ENCODE measurements at places on chromosomes 1 and 21.

GRCh38 chr21:28904961-28905435, 87.7 kb downstream of the LTN1 start:
- no peak for DNase-seq

GRCh38 chr1:17892225-17892624, 137.1 kb downstream of the ACTL8 start:
- peak; percentile 30 for DNase-seq

GRCh38 chr1:90488451-90488850, 228.7 kb downstream of the BARHL2 start:
- DNase-seq: no peak

GRCh38 chr1:151714820-151715725, 1.5 kb downstream of the CELF3 start:
- DNase-seq: no peak

DNA sequence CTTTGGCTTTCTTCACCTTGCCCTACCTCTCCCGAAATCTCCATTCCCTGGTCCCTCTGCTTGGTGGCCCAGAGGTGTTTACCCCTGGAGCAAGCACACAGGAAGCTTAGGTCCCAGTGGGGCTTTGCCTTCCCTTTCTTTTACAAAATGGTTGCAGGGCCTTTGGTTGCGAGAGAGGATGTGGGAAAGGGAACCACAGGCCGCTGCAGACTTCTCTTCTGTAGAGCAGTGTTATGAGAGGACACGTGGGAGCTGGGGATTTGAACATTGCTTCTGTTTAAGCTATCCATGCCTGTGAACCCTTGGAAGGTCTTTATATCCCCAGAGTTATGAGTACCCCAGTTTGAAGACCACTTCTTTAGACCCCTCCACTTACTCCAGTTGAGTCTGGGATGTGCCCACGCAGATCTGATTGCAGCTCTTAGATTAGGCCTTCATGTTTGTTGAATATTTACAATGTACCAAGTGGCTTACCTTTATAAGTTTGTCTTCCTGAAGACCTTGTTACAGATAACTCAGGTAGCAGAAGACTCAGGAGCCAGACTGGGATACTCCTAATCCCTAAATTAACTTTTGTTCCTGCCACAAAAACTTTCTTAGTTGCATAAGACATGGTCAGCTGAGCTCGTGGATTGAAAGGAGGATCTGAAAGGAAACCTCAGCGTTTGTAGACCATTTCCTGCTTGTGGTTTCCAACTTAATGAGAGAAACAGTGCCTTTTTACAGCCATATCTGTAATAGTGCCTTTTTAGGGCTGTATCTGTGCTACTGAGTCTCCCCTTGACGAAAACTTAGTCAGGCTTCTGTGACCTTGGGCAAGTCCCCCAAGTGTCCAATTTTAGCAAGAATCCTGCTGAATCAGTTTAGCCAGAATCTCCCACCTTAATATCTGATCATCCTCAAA, 21.9 kb upstream of the IVNS1ABP start:
- DNase-seq: no peak

- DNase-seq: peak; percentile 57
These were observed 1.2 kb upstream of the LUZP1 start for GRCh38 chr1:23169727-23170335.

DNA sequence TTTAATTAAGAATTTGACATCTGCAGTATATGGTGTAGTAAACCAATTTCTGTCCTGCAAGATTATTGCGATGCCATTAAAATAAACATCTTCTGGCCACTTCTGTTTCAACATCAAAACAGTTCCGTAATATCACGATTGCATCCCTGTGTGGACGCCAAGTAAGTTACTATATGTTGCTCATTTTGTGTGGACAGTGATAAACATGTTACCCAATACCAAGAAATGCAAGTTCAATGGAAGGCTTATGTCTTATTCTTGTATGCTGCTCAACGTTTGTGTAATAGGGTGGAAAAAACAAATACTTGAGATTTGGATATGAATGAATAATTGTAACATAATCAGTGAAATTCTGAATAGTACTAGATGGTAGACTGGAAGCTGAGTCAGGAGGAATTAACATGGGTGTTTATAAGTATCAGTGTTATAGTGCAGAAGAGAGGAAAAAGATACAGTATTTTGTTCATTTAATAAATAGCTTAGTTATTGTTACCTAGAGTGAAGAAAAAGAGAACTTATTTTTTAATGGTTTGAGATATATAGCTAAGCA, 15.2 kb downstream of the TTC3 start:
- no peak for DNase-seq

DNA sequence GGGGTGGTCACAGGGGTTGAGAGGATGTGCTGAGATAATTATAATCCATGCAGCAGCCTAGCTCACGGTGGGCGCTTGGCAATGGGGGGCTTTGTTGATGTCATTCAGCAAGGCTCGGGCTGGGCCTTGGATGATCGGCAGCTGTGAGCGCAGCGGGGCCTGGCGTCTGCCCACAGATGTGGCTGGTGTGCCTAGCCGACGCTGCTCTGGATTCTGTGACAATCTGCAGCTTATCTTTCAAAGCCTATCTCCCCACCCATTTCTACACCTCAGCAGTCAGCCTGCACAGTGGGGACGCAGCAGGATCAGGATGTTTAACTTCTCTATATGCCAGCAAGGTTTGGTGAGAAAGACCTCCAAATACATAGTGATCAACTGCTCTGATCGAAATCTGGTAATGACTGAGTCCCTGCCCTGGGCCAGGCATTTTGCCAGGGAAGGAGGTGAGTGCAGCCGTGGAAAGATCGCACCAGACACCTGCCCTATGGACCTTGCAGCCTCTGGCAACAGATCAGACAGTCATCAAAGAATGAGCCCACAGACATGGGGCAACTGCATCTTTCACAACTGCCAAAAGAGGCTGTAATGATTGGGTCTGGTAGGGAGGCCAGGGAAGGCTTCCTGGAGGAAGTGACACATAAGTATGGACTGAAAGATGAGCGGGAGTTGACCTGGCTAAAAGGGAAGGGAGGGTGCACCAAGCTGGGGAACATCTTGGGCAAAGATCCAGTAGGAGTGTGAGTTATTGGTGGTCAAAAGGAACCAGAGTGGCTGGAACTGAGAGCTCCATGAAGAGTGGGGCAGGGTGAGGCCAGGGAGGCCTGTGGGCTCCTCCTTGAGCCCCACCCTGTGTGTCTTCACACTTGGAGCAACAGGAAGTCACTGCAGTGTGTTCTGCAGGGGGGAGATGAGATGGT, 35.3 kb downstream of the EPHB2 start:
- DNase-seq: peak; percentile 67

DNA sequence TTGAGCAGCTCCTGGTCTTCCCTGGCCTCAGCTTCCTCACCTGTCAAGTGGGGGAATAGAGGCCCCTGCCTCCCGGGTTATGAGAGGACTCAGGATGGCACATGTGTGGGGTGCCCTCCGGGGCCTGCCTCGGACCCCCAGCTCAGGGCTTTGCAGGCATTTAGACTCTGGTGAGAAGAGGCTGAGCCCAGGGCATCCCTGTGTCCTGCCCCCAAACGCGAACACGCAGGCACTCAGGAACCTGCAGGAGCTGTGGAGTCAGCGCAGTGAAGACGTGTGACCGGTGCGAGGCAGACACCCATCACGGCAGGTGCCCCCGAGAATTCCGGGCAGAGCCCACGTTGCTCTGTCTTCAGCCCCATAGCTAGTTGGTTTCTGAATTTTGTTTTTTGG, 5.5 kb upstream of the PEX10 start:
- no peak for DNase-seq

DNA sequence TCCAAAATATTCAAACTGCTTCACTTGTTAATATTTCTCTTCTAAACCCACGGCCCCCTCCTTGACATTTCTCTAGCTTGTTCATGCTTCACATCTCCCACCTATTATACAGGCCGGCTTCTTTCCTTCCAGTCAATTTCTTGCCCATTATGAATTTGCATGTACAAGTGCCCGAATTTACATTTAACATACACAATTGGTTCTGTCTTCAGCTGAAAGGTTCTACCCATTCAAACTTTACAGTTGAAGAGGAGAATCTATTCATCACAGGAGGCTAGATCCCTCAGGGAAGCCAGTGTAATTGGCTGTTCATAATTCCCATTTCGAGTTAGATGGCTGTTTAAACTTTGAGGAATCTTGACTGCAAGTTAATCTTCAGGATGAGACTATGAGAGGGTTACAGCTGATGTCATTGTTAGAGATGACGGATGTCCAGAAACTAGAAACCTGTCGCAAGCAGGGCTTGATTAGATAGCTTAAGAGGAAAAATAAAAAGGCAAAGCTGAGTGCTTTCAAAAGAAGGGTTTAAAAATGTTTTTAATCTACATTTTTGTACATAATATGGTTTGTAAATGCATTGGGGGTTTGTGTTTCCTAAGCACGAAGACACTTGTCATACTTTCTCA, 157.0 kb downstream of the ADSS2 start:
- DNase-seq: no peak

GRCh38 chr1:39892601-39893595, 8.8 kb downstream of the MYCL start:
- DNase-seq: peak; percentile 79

GRCh38 chr1:196387766-196388165, 220.5 kb downstream of the KCNT2 start:
- DNase-seq: no peak

DNA sequence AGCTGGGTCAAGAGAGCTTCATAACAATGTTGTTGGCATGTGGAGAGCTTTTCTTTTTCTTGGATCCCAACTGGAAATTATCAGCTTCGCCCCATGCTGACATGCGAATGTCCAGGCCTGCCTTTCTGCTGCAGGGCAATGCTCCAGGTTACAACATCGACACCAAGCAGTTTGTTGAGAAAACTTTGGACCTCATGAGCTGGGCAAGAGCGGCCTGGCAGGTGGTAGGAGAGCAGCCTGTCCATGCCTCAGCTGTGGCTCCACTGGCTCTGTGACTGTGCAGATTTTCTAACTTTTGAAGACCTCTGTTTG, 41.4 kb downstream of the MTARC1 start:
- no peak for DNase-seq

GRCh38 chr1:225897595-225898514, 8.9 kb upstream of the LEFTY1 start:
- no peak for DNase-seq

- no peak for DNase-seq
These were observed 18.7 kb downstream of the ACTRT2 start for GRCh38 chr1:3040004-3040403.

DNA sequence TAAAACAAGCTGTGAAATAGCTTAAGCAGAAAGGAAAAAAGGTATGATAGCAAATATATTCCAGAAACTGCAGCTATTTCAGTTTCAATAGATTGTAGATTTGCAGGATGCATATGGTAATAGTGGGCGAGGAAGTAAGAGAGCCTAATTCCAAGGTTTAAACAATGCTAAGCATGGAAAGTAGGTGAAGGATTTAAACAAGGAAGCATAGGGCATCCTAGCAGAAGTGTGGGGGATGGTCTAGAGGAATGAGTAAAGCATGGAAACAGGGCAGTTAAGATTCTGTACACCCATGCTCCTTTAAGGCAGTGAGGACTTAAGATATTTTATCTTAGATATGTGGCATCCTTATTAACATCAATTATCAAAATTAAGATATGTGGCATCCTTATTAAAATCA, 2.6 kb downstream of the IVNS1ABP start:
- DNase-seq: no peak

- no peak for DNase-seq
These were observed 16.7 kb downstream of the RAB3B start for GRCh38 chr1:51973587-51974474.

- peak; percentile 84 for DNase-seq
These were observed 43.5 kb downstream of the STYXL2 start for GRCh38 chr1:167137332-167137781.

- no peak for DNase-seq
These were observed 8.0 kb upstream of the YBX1 start for GRCh38 chr1:42674214-42674613.

Measured in islet precursor cell (in vitro differentiated cells).